ENCODE measurements at places on chromosomes 5 and 9. TPM values are rescaled to one million over a fixed set of nuclear protein-coding genes. Genes with fewer than 3 reads are reported as not detected.

GRCh38 chr9:114824110-114824509 is 18.3 kb upstream of the TNFSF15 start:
- H3K36me3 ChIP-seq = no peaks in the 10 kb centered on the region
- peaks cover 3% of the 10 kb centered on the region for H3K4me1 ChIP-seq
- no peak overlapping the region for H3K4me3 ChIP-seq

- H3K4me1 ChIP-seq = peaks cover under 1% of the 10 kb centered on the region
- H3K4me3 ChIP-seq = no peak overlapping the region
- DNase-seq = no peak
- H3K27me3 ChIP-seq = peaks cover under 1% of the 10 kb centered on the region
These were observed 1.4 kb downstream of the CDC37L1 start for GRCh38 chr9:4680750-4681149.

DNA sequence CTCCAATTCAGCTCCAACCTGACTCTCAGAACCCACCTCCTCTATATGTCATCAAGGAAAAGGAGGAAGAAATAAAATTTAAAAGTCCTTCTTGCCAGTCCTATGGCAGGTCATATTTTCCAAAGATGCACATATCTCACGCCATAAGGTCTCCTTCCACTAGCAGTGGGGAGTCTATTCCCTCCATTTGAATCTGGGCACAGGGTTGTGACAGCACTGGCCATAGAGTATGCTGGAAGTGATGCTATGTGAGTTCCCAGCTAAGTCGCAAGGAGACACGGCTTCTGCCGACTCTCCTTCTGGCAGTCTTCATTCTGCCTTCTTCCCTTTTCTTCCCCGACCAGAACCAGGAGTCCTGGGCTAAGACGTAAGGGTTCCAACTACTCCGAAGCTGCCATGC is 883.9 kb upstream of the DMAC1 start:
- no peak for DNase-seq
- no peaks in the 10 kb centered on the region for H3K4me1 ChIP-seq
- no peak overlapping the region for H3K4me3 ChIP-seq
- no peaks in the 10 kb centered on the region for H3K27me3 ChIP-seq
- H3K36me3 ChIP-seq = no peaks in the 10 kb centered on the region

DNA sequence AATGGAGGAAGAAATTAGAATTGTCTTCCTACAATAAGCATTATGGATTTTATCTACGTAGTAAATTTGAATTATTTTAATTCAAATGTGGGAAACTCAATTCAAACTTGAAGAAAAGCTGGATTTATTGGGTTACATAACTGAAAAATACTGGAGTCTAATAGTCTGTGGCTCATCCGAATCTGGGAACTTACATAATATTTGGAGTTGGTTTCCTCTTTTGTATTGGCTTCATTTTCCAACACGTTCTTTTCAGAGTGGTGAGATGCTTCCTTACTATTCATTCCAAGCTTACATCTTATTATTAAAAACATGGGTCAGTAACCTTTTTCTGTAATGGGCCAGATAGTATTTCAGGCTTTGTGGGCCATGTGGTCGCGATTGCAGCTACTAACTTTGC is 164.8 kb downstream of the ARHGAP26 start:
- no peak for DNase-seq
- peaks cover 28% of the 10 kb centered on the region for H3K4me1 ChIP-seq
- peaks cover 18% of the 10 kb centered on the region for H3K36me3 ChIP-seq
- no peak overlapping the region for H3K4me3 ChIP-seq
- H3K27me3 ChIP-seq = peaks cover 7% of the 10 kb centered on the region

PIP5K1B gene
- total RNA-seq = 1.8 TPM

- no peaks in the 10 kb centered on the region for H3K4me1 ChIP-seq
- no peak overlapping the region for H3K4me3 ChIP-seq
- DNase-seq = no peak
- peaks cover 3% of the 10 kb centered on the region for H3K27me3 ChIP-seq
- no peak overlapping the region for H3K27ac ChIP-seq
These were observed 37.6 kb downstream of the C9orf57 start for GRCh38 chr9:72022841-72023240.

GPX3 gene
- 32.5 TPM for total RNA-seq

GRCh38 chr5:33978306-33978705 is 6.2 kb downstream of the SLC45A2 start:
- peaks cover 1% of the 10 kb centered on the region for H3K27me3 ChIP-seq
- no peak overlapping the region for H3K27ac ChIP-seq

GRCh38 chr5:78677777-78678668 is 29.5 kb upstream of the LHFPL2 start:
- H3K36me3 ChIP-seq = no peaks in the 10 kb centered on the region
- no peak overlapping the region for H3K4me3 ChIP-seq
- no peak overlapping the region for H3K27ac ChIP-seq
- peaks cover under 1% of the 10 kb centered on the region for H3K27me3 ChIP-seq
- no peak for DNase-seq

PCDHGA2 gene
- total RNA-seq = 1.6 TPM

GRCh38 chr9:79572032-79572607 is 355 bp downstream of the TLE4 start:
- no peak overlapping the region for H3K4me3 ChIP-seq
- peaks cover 8% of the 10 kb centered on the region for H3K36me3 ChIP-seq
- H3K4me1 ChIP-seq = peaks cover 25% of the 10 kb centered on the region
- peaks cover 7% of the 10 kb centered on the region for H3K27me3 ChIP-seq
- H3K27ac ChIP-seq = no peak overlapping the region

GRCh38 chr5:54388811-54389210 is 66.7 kb upstream of the HSPB3 start:
- H3K4me3 ChIP-seq = no peak overlapping the region
- DNase-seq = no peak
- H3K36me3 ChIP-seq = no peaks in the 10 kb centered on the region
- H3K27ac ChIP-seq = no peak overlapping the region
- H3K4me1 ChIP-seq = no peaks in the 10 kb centered on the region

DNA sequence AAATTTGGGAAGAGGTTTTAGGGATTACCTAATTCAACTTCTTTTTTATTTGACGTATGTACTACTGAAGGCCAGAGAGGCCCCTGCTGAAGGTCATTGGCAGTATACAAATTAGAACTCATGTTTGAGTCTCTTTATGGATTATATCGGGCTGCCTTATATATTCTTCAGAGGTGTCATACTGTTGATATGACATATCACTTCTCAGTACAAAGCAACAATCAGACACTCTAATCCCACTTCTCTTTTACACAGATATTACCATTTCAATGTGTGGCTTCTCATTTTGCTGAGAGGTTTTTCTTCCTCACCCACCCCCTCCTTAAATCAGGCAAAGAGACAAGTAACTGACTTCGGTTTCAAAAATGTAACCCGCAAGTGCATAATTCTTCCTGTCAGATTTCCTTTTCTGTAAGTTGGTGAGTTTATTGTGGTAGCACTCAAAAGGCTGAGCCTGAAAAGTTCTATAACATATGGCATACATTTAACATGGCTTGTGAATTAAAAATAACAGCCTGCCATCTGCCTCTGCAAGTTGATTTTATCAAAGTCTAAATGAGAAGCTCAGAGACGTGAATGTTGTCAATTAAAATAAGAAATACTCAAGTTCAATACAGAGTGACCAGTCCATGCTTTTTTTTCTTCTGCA is 163.6 kb upstream of the RORB start:
- no peaks in the 10 kb centered on the region for H3K4me1 ChIP-seq
- H3K4me3 ChIP-seq = no peak overlapping the region
- no peak for DNase-seq
- no peaks in the 10 kb centered on the region for H3K36me3 ChIP-seq
- H3K27me3 ChIP-seq = no peaks in the 10 kb centered on the region

DNA sequence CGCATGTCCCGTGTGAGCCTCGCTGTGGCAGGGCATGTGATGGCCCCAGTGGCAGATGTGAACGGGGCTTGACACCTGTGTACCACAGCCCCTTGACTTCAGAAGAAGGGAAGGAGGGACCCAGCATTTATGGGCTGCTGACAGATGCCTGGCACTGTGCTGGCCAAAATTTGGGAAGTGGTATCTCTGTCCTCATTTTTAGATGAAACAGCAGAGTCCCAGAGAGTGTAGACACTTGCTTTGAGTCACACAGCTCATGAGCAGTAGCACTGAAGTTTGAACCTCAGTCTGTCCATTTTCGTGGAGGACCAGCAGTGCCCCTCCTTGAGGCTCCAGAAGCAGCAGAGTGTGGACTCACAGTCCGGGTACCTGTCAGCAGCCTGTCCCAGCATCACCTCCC is 16.5 kb downstream of the NEK6 start:
- H3K4me3 ChIP-seq = no peak overlapping the region
- H3K36me3 ChIP-seq = no peaks in the 10 kb centered on the region
- no peak overlapping the region for H3K27ac ChIP-seq
- H3K4me1 ChIP-seq = peaks cover 11% of the 10 kb centered on the region
- peaks cover 1% of the 10 kb centered on the region for H3K27me3 ChIP-seq

GABRA6 gene
- not detected for total RNA-seq

- H3K27me3 ChIP-seq = no peaks in the 10 kb centered on the region
- H3K4me3 ChIP-seq = no peak overlapping the region
- DNase-seq = no peak
- H3K36me3 ChIP-seq = peaks cover 3% of the 10 kb centered on the region
- no peak overlapping the region for H3K27ac ChIP-seq
These were observed 163.6 kb downstream of the DOCK8 start for GRCh38 chr9:378263-378662.

DNA sequence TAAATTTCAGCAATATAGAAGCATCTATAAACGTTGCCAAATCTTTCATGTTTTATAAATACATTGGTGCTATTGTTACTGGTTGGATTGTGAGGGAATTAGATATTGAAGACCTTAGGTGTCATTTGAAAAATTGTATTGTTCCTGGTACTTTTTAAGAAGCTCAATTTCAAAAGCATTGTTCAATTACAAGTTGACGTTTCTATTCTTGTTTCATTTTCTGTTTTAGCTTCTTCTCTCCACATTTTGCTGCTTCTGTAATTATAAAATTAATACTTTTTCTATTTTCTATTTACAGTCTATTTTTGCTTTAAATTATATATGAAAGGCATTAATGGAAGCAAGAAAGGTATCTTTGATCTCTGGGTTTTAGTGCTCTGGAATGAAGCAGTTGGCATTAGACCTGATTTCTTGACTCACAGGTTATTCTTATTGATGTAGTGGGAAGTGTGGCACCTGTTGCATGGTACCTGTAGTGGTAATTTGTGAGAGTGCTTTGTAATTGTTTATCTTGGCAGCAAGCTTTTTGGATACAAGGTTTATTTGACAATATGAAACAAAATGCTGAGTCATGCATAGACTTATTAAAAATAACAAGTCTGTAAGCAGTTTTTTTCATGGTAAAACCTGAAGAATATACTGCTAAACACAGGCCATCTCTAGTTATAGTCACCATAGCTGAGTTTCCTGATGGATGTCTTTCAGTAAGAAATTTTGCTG is 13.2 kb downstream of the MACIR start:
- no peaks in the 10 kb centered on the region for H3K27me3 ChIP-seq
- no peaks in the 10 kb centered on the region for H3K36me3 ChIP-seq
- DNase-seq = no peak
- no peaks in the 10 kb centered on the region for H3K4me1 ChIP-seq
- no peak overlapping the region for H3K4me3 ChIP-seq

GRCh38 chr9:107960916-107961315 is 471.3 kb upstream of the KLF4 start:
- no peaks in the 10 kb centered on the region for H3K36me3 ChIP-seq
- peaks cover 9% of the 10 kb centered on the region for H3K4me1 ChIP-seq
- H3K27ac ChIP-seq = no peak overlapping the region
- H3K27me3 ChIP-seq = no peaks in the 10 kb centered on the region
- H3K4me3 ChIP-seq = no peak overlapping the region

SPOCK1 gene
- total RNA-seq = 8.7 TPM

MSMP gene
- total RNA-seq = 2.8 TPM

GRCh38 chr9:115237385-115237998 is 119.5 kb upstream of the TNC start:
- no peak for DNase-seq
- H3K4me3 ChIP-seq = no peak overlapping the region
- H3K36me3 ChIP-seq = no peaks in the 10 kb centered on the region
- peaks cover 1% of the 10 kb centered on the region for H3K27me3 ChIP-seq
- no peaks in the 10 kb centered on the region for H3K4me1 ChIP-seq

JAKMIP2 gene
- total RNA-seq = 4.3 TPM

DNA sequence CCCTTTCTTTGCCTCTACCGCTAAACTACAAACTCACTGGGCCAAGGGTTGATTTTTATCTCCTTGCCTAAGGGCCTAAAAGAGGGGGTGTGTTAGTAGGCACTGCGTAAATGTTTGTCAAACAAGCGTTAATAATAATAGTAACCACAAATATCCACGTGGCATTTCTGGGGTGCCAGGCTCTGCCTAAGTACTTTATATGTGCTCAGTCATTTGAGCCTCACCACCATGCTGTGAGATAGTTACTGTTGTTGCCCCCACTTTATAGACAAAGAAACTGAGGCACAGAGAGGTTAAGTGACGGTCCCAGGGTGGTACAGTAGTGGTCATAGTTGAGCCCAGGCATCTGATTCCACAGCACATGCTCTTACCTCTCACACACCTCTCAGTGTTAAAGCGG is 52.4 kb downstream of the ERGIC1 start:
- H3K36me3 ChIP-seq = peaks cover 25% of the 10 kb centered on the region
- peaks cover 25% of the 10 kb centered on the region for H3K4me1 ChIP-seq
- H3K27ac ChIP-seq = peak overlapping the region; percentile 75
- no peak overlapping the region for H3K4me3 ChIP-seq

DNA sequence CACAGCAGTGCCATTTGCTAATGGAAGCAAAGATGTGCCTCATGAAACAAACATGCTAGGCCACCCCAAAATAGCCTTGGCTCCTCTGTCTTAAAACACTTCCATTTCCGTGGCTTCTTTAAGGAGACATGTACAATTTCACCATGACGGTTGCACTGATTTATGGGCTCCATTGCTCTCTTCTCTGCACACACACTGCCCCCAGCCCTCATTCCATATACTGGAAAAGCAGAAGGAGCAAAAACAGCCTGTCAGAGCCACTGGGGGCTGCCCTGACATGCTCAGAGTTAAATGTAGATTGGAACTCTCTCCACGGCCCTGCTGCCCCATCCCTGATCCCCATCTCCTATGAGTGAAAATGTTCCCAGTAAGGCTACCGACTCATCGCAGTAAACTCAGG is 114.8 kb downstream of the ROR2 start:
- H3K4me3 ChIP-seq = no peak overlapping the region
- H3K27me3 ChIP-seq = peaks cover 4% of the 10 kb centered on the region
- no peak overlapping the region for H3K27ac ChIP-seq
- no peaks in the 10 kb centered on the region for H3K36me3 ChIP-seq

DNA sequence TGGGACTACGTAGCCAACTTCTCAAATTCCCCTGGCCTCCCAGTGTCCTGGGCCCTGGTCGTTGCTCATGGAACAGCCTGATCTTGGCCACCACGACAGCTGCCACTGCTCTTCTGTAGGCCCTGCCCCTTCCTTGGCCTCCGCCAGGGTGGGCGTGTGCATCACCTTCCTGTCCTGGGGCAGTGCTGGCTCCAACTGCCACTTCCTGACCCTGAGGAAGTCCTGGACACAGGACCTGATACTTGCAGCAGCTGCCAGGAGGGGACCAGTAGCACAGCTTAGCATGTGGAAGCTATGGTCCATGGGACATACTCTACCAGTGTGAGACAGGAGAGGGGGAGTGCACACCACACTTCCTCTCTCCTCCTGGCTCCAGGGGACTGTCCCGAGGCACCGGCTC is 145.2 kb downstream of the TENT4A start:
- H3K4me1 ChIP-seq = no peaks in the 10 kb centered on the region
- no peak overlapping the region for H3K4me3 ChIP-seq
- H3K27ac ChIP-seq = no peak overlapping the region
- peaks cover 1% of the 10 kb centered on the region for H3K27me3 ChIP-seq
- no peaks in the 10 kb centered on the region for H3K36me3 ChIP-seq
